T-helper 22 cell (primary cell): ENCODE measurements at places on chromosomes 2 and 18.

GRCh38 chr2:19671916-19672315 lies 229.9 kb downstream of the TTC32 start:
- no peak for DNase-seq

DNA sequence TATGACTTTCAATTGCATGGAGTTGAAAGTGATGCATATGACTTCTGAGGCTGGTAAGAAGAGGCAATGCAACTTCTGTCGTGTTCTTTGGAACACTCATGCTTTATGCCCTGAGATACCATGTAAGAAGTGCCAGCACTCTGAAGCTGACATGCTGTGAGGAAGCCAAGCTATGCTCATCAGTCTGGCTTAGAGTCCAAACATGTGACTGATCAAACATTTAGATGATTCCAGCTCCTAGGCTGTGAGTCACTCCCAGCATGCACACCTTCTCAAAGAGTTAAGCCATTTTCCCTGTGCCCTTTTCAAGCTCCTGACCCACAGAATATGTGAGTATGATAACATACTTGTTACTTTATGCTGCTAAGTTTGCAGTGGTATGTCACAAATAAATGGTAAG lies 15.8 kb upstream of the VRK2 start:
- DNase-seq, result no peak

GRCh38 chr18:45793264-45793965 lies 32.1 kb upstream of the SIGLEC15 start:
- DNase-seq, result no peak

DNA sequence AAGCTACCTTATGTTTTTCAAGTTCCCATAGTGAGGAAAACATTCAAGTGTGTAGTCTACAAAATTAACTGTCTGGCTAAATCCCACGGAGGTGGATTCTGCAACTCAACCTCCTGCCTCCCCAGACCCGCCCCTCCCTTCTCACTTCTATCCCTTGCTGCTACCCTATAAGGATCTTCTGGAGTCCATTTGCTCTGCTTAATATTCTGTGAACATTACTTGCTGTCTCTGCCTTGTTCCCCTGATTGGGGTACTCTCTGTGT lies 163.2 kb downstream of the KCNE4 start:
- DNase-seq, result no peak

GRCh38 chr2:222606306-222606705 lies 49.6 kb downstream of the FARSB start:
- DNase-seq, result no peak

DNA sequence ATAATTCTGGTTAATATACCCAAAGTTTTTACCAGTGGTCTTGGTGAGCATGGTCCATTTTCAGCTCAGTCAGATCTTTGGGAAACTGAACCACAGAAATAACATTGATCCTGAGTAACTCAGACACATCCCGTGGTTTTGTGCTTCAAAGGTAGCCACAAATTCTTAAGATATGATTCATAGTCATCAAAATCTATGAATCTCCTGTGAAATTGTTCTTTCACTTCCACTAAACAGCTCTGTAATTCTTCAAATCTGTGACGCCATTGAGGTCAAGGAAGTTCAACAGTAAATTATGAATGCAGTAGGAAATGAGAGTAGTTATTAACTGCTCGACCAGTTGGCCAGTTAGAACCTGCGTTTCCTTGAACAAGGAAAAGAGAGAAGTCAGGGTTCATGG lies 147.3 kb downstream of the IRS1 start:
- DNase-seq, result no peak

- DNase-seq, result peak; percentile 1
Observed at GRCh38 chr18:42298759-42299675, 344.0 kb downstream of the PIK3C3 start.

DNA sequence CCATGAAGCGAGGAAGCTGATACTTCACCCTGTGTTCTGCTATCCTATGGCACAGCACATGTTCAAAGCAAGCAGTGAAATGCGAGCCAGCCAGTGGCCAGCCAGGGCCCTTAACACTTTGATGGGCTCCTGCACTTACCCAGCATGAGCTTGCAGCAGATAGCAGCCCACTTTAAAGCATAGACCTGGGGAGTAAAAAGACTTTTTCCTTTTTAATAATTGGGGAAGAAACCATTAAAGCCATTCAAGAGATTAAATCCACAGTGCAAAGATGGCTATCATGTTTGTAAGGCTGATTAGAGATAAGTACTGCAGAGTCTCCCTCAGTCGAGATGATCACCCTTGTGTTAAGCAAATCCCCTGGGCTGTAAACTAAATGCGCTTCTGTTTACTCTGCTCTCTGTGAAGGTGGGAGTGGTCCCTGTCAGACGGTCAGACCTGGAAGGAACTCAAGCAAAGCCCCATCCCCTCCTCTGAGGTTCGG lies 15.7 kb downstream of the CCBE1 start:
- no peak for DNase-seq

DNA sequence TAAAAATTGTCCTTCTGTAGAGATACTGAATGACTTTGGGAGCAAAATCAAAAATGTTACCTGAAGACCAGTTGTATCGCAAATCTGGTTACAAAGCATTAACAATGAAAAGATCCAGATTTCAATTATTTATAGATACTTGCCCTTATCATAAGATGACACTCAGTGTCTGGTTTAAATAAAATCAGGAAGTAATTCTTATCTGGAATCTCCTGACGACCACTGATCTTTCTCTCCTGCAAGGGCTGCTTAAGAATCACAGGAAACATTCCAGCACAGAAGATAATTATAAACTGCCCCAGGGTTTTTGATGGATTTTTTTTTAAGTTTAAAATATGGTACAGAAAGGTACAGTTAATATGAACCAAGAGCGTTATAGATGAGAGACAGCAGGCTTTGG lies 205.7 kb downstream of the ALK start:
- DNase-seq, result no peak

DNA sequence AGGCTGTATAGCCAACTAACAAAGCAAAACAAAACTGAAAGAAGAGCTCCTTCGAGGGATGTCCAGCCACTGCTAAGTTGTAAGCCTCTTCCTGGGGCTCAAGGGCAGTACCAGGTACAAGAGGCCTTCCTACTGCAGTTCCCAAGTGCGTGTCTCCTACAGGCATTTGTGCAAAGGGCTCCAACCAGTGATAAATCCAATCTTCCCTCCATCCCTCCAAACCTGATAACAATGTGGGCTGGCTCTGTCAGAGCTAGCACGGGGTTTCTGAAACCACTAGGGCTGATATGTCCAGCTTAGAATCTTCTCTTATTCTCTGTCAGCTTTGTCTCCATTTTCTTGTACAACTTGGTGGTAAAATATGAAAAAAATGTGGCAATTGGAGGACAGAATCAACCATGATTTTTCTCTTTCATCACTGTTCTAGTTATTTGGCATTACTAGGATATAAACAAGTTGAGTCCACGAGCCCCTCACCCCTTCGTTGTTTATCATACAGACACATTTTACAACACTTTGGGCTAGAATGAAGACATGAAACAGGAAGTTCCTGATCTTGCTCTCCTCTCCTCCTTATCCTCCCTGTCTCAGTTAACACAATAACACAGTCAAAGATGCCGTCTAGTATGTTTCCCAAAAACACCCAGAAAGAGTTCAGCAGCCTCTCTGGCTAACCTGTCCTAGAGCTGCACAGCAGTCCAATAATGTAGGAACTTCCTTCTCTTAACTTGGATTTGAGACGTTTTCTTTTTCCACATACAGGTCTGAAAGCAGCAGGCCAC lies 35.4 kb upstream of the WIPF1 start:
- no peak for DNase-seq

GRCh38 chr2:33552758-33553461 lies 46.2 kb downstream of the FAM98A start:
- no peak for DNase-seq

DNA sequence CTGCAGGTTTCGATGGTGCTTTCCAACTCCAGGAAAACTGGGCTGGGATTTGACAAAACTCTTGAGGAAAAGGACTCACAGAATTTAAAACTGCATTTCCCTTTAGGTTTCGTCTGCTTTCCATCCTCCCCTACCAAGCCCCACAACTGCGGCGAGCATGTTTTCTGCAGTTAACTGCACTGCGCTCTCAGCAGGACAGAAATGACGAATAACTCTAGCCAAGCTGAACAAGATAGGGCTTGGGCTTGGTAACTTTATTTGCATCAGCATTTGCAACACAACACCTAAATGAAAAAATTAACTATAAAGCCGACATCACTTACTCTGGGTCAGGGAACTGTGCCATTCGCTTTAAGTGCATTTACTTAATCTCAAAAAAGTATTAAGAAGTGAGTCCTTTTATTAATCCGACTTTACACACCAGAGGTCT lies 669 bp upstream of the PIKFYVE start:
- peak; percentile 18 for DNase-seq

GRCh38 chr2:19932928-19933327 lies 31.1 kb upstream of the TTC32 start:
- DNase-seq, result no peak

- no peak for DNase-seq
Observed at GRCh38 chr2:224551693-224552092, 33.5 kb downstream of the CUL3 start.

- peak; percentile 22 for DNase-seq
Observed at GRCh38 chr2:169528271-169528701, 18.8 kb downstream of the KLHL41 start.
